HFF-Myc (cell line): ENCODE measurements at places on chromosomes 11 and 22.

GRCh38 chr22:33657670-33658069 lies 262.6 kb downstream of the LARGE1 start:
- DNase-seq = no peak

GRCh38 chr11:42972741-42973140 lies 339.1 kb upstream of the API5 start:
- no peak for DNase-seq

DNA sequence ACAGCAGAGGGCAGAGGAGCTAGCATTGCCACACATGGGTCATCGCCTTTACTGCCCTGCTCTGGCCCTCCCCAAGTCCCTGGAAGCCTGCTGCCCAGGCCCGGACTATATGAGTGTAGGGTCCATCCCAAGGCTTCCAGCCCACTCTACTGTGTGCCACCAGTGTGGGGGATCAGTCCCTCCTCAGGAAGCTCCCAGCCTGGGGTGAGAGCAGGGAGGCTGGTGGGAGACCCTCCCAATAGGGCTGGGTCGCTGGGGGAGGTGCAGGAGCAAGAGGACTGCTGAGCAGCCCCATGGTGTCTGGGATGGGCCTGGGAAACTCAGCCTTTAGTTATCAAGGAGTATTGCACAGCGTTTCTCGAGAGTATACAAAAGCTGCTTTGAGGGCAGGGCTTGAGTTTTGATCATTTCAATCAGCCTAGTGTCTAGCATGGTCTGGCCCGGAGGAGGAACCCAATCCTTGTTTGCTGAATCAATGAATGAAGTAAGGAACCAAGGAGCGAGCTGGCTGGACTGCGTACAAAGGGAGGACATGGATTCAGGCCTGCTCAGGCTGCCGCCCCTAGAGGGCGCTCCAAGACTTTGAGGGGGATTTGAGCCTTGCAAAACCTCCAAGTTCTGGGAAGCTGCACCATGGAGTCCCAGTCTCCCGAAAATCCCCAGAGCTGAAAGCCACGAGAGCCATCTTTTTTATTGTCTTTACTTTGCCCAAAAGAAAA lies 89.0 kb upstream of the PARVA start:
- DNase-seq = peak; percentile 90

GRCh38 chr22:30455075-30455840 lies 16.6 kb downstream of the SEC14L3 start:
- no peak for DNase-seq

DNA sequence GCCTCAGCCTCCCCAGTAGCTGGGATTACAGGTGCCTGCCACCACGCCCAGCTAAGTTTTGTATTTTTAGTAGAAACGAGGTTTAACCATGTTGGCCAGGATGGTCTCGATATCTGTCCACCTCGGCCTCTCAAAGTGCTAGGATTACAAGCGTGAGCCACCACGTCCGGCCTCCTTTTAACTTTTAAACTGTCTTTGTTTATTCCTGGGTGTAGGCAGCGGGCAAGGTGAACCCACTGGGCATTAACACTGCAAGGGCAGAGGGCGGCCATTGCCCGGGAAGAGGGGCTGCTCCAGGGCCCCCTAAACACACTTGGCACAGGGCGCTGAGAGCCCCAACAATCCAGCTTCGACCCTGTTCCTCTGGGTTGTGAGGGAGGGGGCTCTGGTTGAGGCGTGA lies 693.6 kb downstream of the BRD1 start:
- DNase-seq = no peak

GRCh38 chr11:8839957-8840945 lies 70.7 kb upstream of the AKIP1 start:
- DNase-seq = no peak

- DNase-seq = peak; percentile 72
Observed at GRCh38 chr11:26753723-26754504, 32.1 kb upstream of the SLC5A12 start.

DNA sequence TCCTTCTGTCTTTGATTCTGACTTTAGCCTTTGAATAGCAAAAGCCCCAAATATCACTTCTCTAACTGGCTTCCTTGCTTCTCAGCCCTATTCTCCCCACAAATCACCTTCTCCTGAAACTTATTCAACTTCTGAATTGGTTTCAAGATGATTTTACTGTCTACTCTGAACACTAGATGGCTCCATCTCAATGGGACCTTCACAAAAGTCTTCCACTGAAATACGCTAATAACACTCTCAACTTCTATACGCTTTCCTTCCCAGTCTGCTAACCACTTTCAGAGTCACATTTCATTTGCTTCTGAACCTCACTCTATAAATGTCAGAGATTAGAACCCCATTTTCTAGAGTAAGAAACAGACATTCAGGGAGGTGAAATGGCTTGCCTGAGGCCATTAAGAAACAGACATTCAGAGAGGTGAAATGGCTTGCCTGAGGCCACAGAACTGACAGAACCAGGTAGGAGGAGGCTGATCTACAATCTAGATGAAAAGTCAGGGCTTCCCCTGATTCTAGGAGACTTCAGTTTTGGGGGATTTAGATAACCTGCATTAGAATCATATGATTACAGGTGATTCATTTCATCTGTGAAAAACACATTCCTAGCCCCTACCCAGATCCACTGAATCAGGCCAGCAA lies 20.6 kb downstream of the MORC2 start:
- no peak for DNase-seq

DNA sequence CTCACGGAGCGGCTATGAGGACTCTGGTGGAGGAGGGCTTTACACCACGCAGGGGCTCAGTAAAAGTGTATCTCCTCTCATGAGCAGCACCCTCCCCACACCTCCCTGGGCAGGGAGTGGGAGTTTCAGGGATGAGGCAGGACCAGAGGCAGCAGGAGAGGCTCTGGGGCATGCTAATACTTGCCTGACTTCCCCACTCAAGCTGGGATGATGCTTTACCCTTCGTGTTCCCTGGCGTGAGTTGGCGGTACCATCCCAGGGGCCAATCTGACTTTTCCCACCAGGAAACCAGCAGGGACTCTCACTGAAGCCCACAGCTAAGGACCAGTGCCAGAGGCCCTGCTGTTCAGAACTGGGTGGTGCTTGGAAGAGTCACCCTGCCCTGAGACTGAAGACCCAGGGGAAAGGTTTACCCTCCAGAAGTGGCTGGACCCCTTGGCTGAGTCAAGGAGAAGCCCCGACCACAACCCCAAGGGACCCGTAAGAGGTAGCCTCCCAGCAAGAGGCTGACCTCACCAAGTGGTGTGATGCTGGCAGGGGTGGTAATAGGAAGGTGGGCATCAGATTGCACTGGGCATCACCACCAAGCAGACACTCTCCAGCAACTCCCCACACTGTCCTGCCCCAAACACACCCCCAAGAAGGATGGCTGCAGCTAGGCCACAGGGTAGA lies 65.6 kb downstream of the THAP12 start:
- no peak for DNase-seq

DNA sequence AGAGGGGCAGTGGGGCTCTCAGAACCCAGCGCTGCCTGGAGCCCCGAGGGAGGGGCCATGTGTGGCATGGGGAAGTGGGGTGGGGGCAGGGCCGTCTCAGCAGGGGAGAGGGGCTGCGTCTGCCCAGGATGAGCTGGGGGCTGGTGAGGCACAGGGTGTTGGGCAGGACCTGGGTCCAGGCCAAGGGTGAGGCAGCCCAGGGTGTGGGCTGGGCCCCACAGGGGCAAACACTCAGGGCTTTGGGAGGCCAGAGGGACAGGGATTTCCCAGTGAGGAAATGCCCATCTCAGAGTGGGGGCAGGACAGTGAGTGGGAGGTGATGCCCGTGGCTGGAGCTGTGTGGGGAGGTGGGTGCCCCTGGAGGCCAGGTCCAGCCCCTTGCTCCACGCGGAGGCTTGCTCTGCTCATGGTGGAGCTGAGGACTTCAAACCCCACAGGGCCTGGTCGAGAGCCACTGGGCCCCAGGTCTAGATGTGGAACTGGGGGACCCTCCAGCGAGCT lies 5.4 kb downstream of the PLXNB2 start:
- DNase-seq = no peak

- DNase-seq = no peak
Observed at GRCh38 chr11:17221968-17222367, 14.2 kb upstream of the PIK3C2A start.

GRCh38 chr11:2447253-2447950 lies 2.6 kb downstream of the KCNQ1 start:
- DNase-seq = no peak

DNA sequence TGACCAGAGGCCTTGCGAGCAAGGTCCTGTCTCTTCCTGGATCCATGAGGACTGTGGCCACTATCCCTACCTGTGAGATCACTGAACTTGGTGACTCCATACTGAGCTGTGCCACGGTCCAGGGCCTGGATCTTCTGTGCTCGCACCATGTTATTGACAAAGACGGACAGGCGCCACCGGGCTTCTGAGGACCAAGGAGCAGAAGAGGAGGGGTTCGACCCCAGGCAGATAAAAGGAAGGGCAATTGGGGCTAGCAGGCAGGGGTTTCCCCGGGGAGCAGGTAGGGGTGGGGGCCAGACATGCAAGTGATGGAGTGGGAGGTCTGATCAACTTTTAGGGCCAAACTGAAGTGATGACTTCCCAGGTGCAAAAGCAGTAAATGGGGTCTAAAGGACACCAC lies 2.2 kb downstream of the CTSF start:
- DNase-seq = no peak

- peak; percentile 52 for DNase-seq
Observed at GRCh38 chr11:27485930-27486773, 13.6 kb upstream of the LGR4 start.

- no peak for DNase-seq
Observed at GRCh38 chr11:30889143-30889794, 303.1 kb upstream of the MPPED2 start.

- no peak for DNase-seq
Observed at GRCh38 chr11:100294748-100295147, 392.3 kb upstream of the ARHGAP42 start.

- no peak for DNase-seq
Observed at GRCh38 chr22:36480941-36481392, 473 bp downstream of the TXN2 start.

DNA sequence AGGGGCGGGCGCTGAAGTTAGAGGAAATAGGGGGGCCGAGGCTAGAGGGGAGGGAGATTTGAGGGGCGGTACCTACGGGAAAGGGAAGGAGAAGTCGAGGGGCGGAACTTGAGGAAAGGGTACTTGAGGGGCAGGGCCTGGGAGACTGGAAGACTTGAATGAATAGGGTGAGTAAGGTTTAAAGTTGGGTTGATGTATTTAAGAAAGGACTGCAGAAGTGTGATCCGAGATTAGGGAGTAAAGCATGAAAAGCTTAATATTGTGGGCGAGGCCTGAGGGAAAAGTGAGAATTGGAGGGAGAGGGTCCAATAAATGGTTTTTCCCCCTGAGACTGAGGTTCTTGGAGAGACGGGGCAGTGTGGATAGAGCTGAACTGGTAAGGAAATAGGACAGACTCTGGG lies 723 bp downstream of the HSCB start:
- no peak for DNase-seq

- DNase-seq = no peak
Observed at GRCh38 chr11:116294630-116295029, 478.2 kb downstream of the BUD13 start.

DNA sequence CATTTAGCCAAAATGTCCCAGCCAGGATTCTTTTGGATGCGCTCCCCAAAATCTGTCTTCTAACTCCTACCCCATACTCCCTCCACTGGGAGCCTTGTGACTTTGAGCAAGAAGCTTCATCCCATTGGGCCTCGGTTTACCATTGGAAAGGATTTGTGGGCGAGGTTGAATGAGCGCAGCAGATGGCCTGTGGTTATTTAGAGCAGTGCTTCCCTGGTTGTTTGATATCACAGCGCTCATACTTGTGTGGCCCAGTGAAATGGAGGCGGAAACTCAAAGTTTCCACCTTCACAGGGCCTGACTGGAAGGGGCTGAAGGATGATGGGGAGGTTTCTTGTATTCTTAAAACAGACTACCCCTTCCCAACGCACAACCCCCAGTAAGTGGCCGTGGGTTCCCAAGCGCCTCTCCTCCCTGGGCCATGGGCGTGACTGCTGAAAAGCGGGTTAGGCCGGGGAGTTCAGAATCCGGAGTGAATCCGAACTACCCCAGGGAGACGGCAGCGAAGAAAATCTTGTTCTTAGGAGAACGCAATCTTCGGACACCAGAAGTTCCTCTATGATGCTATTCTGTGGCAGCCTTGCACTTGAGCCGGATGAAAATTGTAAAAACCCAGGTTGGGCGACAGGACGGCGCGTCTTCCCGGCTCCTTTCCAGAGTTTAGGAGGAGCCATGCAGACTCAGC lies 1.2 kb upstream of the ATF4 start:
- no peak for DNase-seq

- no peak for DNase-seq
Observed at GRCh38 chr22:37634417-37634924, 5.0 kb upstream of the SH3BP1 start.

DNA sequence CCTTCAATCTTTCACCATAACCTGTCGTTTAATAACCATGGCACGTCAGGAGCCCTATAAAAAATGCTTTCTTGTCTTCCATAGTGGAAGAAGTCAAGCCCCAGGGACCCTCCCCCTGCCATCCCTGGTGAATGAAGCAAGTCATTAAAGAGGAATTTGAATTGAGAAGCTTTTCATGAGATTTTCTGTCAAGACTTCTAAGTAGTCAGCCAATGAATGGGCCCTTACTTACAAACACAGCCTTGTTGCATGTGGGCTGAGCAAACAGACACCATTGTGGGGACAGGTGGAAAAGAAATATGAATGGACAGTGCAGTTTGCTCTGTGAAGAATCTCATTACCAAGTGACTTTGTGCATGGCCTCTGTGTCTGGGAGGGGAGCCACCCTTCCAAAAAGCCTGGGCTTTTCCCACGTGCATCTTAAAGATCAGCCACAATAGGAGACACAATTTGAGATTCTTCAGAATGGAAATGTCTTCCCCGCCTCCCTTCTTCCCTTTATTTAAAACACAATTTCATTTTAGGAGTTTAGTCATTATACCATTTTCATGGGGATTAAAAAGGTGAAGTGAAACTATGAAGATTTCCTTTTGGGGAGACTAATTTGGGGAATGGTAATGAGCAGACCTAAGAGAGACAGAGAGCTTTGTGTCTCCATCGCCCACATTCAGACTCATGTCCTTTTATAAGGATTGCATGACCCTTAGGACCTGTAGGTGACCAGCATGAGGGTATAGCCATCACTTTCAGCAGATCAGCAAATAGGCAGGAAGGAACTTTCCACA lies 152.0 kb downstream of the LRRC4C start:
- no peak for DNase-seq

DNA sequence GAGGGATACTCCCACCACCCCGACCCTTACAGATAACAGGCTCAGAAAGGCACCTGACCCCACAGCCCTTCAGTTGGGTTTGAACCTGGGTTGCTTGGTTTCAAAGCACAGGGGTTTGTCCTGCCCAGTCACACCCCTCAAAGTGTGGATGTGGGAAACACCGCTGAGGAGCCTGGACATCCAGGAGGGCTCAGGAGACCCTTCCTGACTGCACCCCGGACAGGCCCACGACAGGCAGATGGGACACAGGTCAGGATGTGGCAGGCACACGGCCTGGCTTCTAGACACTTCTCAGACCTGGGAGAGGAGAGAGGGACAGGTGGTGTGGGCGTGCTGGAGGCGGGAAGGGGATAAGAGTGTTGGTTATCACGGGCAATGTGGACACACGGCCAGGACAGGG lies 932.3 kb downstream of the BRD1 start:
- DNase-seq = no peak

GRCh38 chr22:19776433-19777031 lies 16.0 kb downstream of the TBX1 start:
- DNase-seq = no peak

- DNase-seq = no peak
Observed at GRCh38 chr11:35541621-35542375, 16.4 kb upstream of the PAMR1 start.
